ENCODE measurements at places on chromosomes 5 and 9.

- no peaks in the 10 kb centered on the region for H3K27me3 ChIP-seq
- no peak overlapping the region for H3K4me3 ChIP-seq
- DNase-seq = no peak
- no peak overlapping the region for H3K27ac ChIP-seq
- peaks cover 16% of the 10 kb centered on the region for H3K4me1 ChIP-seq
Observed at GRCh38 chr9:114855488-114855887, 49.6 kb upstream of the TNFSF15 start.

DNA sequence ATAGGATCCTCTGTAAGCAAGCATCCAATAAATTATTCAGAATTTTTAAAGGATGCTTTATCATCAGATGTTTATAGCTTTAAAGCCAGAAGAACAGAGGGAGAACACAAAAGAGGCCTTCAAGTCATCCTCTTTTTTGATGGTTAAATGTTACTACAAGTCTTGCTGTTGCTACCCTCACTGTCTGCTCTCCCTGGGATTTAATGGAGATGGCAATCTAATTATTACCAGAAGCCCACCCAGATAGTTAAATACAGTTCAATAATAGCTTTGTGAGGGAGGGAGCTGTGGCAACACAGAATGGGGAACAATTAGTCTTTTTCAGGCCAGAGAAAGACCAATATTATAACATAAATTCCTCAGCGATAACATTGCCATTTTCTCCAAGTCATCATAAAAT is 87.0 kb upstream of the ACTBL2 start:
- no peaks in the 10 kb centered on the region for H3K27me3 ChIP-seq
- H3K4me1 ChIP-seq = no peaks in the 10 kb centered on the region
- no peaks in the 10 kb centered on the region for H3K36me3 ChIP-seq
- no peak for DNase-seq

DNA sequence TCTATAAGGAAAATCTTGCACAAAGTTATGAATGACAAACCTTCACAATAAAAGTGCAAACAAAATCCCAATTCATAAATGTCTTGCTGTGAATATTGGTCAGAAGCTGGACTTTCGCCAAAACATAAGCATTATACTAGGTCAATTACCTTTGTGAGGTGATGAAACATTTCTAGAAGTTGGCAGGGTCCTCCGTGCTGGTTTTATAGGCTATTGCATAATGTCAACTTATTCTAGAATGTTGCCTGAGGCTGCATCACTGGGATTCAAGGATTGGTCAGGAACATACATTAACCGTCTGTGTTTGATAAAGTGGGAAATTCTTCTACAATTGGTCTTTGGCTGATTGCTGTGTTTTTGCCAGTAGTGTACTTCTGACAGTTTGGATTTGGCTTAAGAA is 49.8 kb upstream of the PALM2AKAP2 start:
- no peak for DNase-seq
- no peaks in the 10 kb centered on the region for H3K4me1 ChIP-seq
- no peaks in the 10 kb centered on the region for H3K36me3 ChIP-seq
- H3K27me3 ChIP-seq = 0 out of 2 replicates have a peak, but pooled peaks cover 2% of the 10 kb centered on the region
- H3K27ac ChIP-seq = no peak overlapping the region
- H3K4me3 ChIP-seq = no peak overlapping the region

- peaks cover 6% of the 10 kb centered on the region for H3K36me3 ChIP-seq
- DNase-seq = peak; percentile 74
- H3K4me3 ChIP-seq = peak overlapping the region; percentile 75
- H3K4me1 ChIP-seq = peaks cover 26% of the 10 kb centered on the region
Observed at GRCh38 chr5:132962429-132963021, 909 bp downstream of the AFF4 start.

- H3K4me3 ChIP-seq = no peak overlapping the region
- H3K27me3 ChIP-seq = no peaks in the 10 kb centered on the region
- DNase-seq = no peak
- H3K36me3 ChIP-seq = no peaks in the 10 kb centered on the region
- H3K4me1 ChIP-seq = no peaks in the 10 kb centered on the region
Observed at GRCh38 chr5:152542741-152543140, 137.7 kb upstream of the NMUR2 start.

DNA sequence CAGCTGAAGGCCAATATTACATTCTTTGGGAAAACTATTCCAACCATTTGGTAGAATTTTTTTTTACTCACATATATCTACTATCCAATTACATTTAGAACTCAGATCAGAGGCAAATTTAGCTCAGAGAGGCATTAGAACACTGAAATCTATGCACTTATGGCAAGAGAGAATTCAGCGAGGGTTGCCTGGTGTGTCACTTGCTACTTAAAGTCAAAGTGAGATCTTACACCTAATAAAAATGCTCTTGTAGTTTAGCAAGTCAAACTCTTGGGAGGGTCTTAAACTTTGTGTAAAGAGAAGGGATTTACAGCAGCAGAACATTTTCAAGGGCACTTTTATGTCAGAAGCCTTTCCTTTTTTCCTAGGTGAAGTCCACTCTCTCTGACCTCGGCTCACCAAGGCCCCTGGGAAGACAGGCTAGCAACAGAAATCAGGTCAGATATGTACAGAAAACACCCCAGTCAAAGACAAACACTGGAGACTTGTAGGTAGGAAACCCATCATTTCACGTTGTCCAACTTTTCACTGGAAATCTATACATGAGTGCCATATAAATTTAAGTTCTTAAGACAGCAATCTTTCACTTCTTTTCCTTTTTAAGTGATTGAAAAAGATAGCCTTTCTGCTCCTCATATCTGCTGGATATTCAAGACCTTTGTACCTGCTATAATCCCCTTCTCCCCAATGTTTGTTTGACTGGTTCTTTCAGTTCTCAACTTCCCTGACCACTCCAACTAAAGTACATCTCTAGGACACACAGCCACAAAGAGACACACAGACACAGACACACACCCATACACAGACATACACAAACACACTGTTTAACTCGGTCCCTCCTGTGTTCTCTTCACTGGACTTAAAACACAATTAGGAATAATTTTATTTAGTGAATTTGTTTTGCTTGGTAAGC is 635.8 kb downstream of the PDE4D start:
- H3K27me3 ChIP-seq = no peaks in the 10 kb centered on the region
- DNase-seq = no peak
- H3K27ac ChIP-seq = no peak overlapping the region
- H3K4me3 ChIP-seq = no peak overlapping the region
- no peaks in the 10 kb centered on the region for H3K4me1 ChIP-seq

DNA sequence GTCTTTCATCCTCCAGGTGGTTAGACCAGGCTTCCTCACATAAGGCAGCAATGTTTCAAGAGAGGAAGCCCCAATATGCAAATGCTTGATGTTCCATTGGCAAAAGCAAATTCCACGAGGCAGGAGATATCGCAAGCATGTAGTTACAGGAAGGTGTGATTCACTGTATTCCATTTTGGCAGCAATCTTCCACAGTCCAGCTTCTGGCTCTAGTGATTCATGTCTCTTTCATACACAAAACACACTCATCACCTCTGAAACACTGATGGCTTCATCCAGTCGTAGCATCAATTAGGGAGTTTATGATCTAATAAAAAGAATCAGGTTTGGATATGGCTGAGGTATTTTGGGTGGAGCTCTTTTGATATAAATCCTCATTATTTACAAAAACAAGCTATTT is 552.2 kb upstream of the RIOK2 start:
- no peaks in the 10 kb centered on the region for H3K27me3 ChIP-seq
- H3K36me3 ChIP-seq = no peaks in the 10 kb centered on the region
- H3K4me3 ChIP-seq = no peak overlapping the region
- H3K27ac ChIP-seq = no peak overlapping the region

DNA sequence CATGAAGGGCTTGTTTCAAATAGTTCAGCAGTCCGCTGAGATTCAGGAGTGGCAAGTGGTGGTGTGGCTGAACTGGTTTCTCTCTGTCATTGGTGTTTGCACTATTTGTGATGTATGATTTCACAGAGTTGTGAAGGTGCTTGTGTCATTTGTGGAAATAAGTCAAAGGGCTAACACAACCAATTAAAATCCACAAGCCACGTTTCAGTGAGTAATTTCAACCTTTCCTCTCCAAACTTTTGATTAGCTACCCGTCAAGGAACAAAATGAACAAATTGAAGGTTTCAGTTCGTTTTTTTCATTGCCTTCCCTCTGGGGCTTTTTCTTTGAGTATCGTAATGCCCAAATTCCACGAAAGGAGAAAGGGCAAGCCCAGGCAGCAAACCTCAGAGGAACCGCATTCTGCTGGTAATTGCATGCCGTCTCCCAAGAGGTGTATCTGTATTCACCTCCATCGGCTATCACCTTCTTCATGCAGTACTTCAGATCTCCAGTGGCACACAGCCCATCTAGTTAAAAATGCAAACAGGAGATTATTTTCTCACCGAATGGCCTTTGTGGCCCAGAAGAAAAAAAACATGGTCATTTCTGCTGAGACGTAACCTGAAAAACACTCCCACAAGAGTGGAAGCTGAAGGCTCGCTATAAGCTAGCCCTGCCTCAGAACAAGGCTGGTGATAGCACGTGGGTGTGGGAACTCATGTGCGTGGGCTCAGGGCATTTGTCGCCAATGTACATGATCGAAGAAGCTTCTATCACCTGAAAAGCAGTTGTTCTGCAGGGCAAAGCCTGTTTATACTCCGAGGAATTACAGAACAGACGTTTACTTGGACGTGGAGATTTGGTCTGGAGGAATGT is 197.1 kb downstream of the NR3C1 start:
- H3K4me3 ChIP-seq = no peak overlapping the region
- peaks cover 25% of the 10 kb centered on the region for H3K4me1 ChIP-seq
- no peak for DNase-seq
- peak overlapping the region; percentile 63 for H3K27ac ChIP-seq
